ENCODE measurements at places on chromosomes 3 and 15.
A peak's percentile ranks its signal among the peaks of the same experiment; 100 is the strongest.

DNA sequence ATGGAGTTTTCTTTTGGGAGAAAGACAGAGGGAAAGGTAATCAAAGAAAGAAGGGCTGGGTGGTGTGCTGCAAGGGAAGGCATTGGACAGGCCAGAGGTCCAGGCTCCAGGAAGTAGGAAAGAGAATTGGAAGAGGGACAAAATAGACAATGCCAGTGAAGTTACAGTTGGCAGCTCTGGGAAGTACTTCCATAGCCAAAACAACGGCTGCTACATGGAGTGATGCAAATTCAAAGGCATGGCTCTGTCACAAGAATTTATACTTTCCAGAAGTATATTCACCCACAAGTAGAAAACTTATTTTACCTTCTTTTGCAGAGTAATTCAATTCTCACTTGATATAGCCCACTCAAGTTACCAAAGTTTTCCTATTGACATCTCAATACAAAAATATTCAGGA, 191.5 kb downstream of the TNIK start:
- DNase-seq, result no peak

GRCh38 chr3:157515398-157515797, 12.2 kb upstream of the VEPH1 start:
- DNase-seq, result no peak

DNA sequence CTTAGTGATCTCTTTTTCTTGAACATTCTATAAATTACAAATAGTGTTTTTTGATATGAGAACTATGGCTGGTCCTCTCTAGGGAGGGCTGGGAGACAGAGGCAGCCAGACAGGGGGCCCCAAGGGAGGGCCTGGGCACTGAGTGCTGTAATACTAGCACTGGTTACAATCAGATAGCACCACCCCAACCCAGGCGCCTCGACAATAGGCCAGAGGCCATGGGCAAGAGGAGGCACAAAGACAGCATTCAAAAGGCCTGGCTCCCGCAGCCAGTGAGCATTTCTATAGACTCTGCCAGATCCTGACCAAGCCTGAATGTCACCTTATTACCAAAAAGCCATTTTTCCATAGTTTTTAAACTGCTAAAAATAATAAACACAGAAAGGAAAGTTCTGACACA, 158.5 kb downstream of the THRB start:
- DNase-seq, result no peak

GRCh38 chr15:63872759-63873510, 39.2 kb upstream of the HERC1 start:
- no peak for DNase-seq

- DNase-seq, result peak; percentile 98
Measured at GRCh38 chr3:157081626-157082210, 78.2 kb downstream of the CCNL1 start.

GRCh38 chr3:127206611-127207516, 13.9 kb downstream of the PRR23E start:
- DNase-seq, result no peak

DNA sequence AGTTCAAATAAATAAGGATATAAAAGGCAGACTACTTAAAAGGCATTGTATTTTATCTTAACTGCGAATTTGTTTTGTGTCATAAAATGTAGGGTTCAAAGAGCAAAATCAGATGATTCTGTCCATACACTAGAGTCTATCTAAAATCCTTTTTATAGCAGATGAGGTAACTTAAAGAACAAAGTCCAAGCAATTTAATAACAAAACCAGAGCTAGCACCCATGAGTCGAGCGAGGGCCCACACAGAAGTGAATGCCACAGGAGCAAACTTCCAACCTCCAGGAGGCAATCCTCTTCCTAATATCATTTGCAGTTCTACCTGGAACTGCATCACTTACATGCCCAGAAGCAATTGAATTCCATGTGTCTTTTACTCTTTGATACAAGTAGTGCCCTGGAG, 35.4 kb upstream of the KBTBD8 start:
- no peak for DNase-seq

DNA sequence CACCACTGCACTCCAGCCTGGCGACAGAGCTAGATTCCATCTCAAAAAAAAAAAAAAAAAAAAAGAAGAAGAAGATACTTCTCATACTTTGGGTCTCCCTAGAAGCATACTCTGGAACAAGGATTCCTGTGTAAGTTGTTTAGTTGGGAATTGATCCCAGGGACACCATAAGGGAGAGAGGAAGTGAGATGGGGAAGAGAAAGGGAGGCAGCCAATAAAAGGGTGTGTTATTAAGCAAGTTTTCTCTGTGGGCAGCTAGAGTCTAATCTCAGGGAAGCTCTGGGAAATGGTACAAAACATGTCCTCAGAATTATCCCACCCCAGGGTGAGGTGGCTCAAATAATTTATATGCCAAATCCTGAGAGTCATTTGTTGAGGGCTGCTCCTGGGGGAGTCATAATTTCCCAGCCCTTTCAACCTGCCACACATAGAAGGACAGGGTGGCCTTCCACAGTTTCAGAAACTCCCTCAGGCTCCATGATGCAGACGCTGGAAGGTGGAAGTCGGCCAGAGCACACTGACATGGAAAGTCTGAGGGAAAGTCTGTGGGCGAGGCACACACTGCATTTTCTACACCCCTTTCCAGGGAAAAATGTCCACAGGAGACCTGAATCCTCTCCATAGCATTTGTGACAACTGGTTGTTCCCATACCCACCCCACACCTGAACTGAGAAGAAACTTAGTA, 86.4 kb upstream of the SLC4A7 start:
- no peak for DNase-seq

DNA sequence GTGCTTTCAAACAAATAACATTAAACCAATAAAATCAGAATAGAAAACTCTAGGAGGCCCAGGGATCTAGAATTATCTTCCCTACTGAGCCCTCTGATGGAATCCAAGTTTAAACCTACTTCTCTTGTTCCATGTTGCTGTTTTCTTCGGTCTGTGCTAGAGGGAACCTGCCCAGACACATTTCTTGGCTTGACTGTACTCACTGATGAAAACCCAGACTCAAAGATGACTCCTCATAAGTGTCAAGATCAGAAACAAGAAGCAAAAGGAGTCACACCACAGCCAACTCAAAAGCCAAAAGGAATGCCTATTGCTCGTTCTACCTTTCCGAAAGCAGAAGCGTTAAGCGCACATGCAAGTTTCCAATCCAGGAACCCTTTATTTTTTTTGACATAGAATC, 31.6 kb downstream of the SCAP start:
- no peak for DNase-seq

DNA sequence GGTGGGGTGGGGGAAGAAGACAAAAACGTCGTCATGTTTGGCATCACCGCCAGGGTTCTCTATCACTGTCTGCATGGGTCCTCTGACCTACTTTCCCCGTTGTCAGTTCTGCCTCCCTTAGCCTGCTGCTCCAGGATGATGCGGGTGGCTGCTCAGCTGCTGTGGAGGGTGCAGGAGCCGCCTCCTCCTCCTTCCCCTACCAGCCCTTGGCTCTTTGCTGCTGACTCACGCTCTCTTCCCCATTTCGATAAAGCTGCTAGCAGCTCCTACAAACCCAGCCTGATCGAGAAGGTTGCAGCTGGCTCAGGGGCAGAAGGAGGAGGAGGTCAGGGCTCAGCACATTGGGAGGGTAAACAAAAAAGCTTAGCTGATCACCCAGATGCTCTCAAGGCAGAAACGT, 49.5 kb upstream of the SEC13 start:
- DNase-seq, result peak; percentile 63

- no peak for DNase-seq
Measured at GRCh38 chr15:76056931-76057330, 2.9 kb upstream of the TMEM266 start.

DNA sequence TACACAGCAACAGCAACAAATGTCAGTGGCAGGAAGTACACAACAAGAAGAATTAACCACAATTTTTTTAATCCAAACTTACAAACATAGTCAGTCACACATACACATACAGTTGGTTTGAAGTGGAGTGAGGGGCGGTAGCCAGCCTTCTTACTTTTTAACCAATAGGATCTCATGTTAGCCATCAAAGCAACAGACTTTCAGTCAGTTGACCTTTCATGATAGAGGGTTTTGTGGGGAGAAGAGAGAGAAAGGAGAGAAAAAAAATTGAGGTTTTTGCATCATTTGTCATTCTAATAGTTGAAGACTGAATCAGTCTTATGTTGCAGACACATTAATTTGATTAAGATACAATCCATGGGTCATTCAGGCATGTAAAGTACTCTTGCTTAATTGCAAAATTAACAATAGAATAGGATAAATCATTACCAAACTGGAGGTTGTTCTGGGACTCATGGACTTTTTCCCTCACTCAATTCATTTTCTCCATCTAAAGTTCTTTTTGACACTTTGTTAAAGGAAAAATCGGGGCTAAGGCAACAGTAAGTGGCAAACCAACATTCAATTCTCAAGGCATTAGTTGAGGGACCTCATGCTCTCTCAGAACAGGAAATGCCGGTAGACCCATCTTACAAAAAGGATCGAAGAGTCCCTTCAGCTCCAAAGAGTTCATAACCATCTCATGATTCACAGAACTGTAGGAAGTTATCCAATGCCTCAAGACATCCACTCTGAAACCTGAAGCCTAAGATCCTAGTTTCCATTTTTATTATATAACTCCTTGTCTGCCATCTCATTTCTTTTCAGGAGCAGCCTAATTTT, 159.5 kb upstream of the LPP start:
- no peak for DNase-seq

DNA sequence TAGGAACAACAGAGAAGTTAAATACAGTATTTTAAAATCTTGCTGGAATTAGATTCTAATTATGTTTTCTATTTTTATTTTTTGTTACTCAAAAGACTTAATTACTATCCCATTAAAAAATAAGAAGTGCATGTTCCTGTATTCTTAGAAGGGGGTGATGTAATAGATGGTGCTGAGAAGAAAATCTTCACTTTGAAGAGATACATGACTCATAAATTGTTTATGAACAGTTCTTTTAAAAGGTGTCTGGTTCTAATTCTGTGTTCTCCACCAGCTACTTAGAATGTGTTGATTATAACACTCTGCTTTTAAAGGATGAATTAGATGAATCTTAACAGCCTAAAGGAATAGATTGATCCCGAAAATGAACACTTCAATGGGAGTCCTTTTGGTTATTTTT, 8.2 kb downstream of the RCN2 start:
- DNase-seq, result no peak

GRCh38 chr3:176514297-176514696, 683.0 kb downstream of the TBL1XR1 start:
- DNase-seq, result no peak

DNA sequence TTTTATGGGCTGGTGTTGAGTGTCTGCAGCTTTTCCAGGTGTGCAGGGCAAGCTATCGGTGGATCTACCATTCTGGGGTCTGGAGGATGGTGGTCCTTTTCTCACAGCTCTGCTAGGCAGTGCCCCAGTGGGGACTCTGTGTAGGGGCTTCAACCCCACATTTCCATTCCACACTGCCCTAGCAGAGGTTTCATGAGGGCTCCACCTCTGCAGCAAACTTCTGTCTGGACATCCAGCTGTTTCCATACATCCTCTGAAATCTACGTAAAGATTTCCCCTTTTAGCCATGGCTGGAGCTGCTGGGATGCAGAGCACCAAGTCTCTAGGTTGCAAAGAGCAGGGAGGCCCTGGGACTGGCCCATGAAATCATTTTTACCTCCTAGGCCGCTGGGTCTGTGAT, 11.6 kb downstream of the RFX7 start:
- DNase-seq, result no peak

- no peak for DNase-seq
Measured at GRCh38 chr15:82080774-82081173, 35.0 kb upstream of the MEX3B start.

DNA sequence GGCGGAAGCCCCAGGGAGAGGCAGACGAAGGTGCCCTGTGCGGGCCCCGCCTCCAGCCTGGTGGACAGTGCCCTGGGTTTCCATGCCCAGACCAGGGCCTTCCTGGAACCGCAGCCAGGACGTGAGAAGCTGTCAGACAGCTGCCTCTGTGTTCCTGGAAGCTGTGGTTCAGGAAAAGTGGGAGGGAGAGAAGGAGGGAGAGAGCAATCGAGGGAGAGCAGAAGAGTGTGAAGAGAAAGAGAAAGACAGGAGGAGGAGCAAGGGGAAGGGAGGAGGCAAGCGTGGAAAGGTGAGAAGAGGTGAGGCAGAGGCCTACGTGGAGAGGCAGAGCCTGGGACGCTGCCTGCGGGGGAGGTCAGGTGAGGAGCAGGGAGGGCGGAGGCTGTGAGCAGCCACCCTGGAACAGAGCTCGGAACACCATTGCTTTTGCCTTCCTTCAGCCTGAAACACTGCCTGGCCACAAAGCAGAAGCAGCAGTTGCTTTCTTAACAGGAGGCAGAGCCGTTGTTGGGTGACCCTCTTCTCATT, 18.6 kb downstream of the ZDHHC19 start:
- DNase-seq, result no peak

DNA sequence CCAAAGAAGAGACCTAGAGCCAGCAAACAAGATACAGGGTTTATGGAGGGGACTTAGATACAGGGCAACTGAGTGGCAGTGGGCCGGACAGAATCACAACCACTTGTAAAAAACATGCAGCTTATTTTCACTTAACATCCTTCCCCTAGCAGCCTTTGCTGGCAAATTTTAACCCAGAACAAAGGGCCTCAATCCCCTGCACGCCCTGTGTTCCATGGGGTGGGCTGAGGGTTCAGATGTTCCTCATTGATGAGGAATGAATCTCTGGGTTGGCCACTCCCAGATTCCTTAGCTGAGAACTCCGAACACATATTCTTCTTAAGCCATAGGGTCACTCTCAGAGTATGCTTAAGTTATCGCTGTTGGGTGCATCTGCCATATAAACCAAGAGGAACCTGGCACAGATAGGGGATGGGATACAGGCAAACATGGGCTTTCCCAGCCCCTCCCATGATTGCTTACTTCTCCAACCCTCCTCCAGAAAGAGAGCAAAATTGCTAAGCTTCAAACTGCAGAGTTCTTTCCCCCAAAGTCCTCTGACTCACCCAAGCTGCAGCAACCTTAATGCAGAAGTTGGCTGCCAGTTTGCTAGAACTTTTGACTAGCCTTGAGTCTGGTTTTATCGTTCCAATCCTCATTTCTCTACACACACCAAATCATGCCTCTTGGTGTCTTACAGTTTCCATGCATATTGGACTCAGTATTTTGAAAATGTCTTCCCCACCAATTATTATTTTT, 146.9 kb downstream of the CD47 start:
- no peak for DNase-seq

GRCh38 chr15:87155771-87156170, 1076.1 kb downstream of the AGBL1 start:
- DNase-seq, result no peak

DNA sequence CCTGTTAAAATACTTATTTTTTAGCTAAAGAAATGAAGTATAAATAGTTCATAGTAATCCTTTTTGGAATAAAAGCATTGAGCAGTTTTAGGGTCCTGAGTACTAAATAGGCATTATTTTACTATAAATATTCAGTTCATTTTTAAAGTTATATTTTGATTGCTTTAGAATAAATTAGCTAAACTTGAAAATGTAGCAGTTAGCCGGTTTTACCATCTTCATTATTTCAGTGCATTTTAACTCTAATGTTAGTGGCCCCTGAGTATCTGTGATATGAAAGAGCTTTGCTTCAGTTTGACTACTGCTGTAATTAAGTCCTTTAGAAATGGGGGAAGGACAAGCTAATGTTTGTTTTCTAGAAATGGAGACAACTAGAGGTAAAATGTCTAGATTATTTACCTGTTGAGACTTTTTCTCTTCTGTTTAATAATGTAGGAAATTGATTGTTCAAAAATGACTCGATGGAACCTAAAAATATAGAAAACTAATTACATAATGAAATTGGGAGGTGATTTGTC, 3.6 kb downstream of the SMC4 start:
- DNase-seq, result no peak
